ENCODE measurements at places on chromosomes 7 and 10. TPM values are rescaled to one million over a fixed set of nuclear protein-coding genes. Genes with fewer than 3 reads are reported as not detected.

DNA sequence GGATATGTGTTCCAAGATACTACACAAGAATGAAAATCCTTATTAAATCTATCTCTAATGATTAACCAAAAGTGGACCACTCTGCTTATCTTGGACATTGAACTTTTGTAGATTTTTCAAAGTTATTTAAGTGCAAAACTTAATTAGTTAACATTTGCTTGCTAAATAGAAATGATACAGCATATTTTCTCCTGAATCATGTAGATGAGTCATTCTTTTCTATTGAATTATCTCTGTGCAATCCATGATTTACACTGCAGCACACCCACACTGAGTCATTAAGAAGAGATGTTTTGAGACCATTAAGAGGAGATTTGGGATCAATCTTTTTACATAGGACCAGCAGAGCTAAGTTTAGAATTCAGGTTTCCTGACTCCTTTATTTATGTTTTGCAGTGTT, 6.6 kb upstream of the ABCC2 start:
- DNase-seq: no peak

- no peak for DNase-seq
Measured at GRCh38 chr7:70782796-70783195, 349.1 kb upstream of the GALNT17 start.

- DNase-seq: peak; percentile 72
Measured at GRCh38 chr7:39746103-39746819, 122.9 kb downstream of the RALA start.

GRCh38 chr10:22381262-22381661, 36.0 kb downstream of the SPAG6 start:
- no peak for DNase-seq

LIPJ gene
- total RNA-seq: not detected

DNA sequence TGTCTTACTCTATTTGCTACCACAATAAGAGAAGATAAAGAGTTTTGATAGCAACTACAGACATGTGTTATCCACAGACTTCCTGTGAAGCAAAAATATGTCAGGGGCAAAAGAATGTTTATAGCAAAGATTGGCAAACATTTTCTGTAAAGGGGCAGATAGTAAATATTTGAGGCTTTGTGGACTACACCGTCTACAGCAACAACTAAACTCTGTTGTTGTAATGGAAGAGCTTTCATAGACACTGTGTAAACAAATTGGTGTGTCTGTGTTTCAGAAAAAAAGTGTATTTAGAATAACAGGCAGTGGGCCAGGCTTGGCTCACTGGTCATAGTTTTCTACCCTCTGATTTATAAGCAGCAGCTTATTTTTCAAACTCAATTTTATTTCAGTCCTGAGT, 521.4 kb downstream of the ANKRD7 start:
- DNase-seq: no peak

GRCh38 chr7:129741743-129742213, 130.3 kb downstream of the NRF1 start:
- no peak for DNase-seq

DNA sequence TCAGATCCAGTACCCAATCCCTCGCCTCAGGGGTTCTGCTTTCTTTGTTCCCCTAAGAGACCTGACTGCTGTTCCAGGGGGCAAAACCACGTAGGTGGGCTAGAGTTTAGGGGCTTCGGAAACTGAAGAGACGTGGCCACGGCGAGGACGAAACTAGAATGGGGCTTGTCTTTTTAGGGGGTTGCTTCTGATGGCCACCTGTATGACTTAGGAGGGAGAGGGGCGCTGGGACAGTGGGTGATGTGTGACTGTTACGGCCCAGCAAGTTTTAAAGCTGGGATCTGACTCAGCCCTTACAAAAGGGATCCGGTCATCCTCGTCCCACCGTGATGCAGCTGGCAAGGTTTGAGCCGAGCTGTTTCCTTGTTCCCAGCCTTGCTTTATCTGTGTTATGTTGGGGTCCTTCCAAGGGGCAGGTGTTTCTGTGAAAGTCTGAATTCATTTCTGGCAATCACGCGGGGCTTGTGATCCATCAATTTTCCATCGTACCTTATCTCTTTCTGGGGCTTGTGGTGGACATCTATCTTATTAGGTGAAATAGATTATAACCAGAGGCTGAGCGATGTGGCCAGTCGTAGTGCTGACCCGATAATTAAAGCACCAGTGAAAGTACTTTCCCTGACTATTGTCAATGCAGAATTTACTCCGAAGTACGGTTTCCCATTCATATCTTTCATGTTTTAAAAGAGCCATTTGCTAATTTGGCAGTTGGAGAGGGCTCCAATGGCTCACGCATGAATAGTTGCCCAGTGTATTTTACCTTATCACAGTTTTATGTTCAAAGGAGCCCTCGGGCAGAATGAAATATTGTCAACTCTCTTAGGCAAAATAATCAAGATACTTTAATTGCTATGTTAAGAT, 830 bp downstream of the MET start:
- no peak for DNase-seq

- DNase-seq: no peak
Measured at GRCh38 chr7:38142736-38143135, 35.3 kb upstream of the STARD3NL start.

GRCh38 chr10:47156873-47157272, 143.1 kb upstream of the GDF10 start:
- DNase-seq: no peak

GRCh38 chr7:107441581-107442422, 28.1 kb upstream of the GPR22 start:
- no peak for DNase-seq

GRCh38 chr10:29998142-29998808, 61.1 kb downstream of the JCAD start:
- DNase-seq: peak; percentile 75

GRCh38 chr7:18210377-18210776, 182.7 kb upstream of the PRPS1L1 start:
- no peak for DNase-seq

GRCh38 chr7:92714280-92714679, 122.1 kb downstream of the CDK6 start:
- DNase-seq: no peak

DNA sequence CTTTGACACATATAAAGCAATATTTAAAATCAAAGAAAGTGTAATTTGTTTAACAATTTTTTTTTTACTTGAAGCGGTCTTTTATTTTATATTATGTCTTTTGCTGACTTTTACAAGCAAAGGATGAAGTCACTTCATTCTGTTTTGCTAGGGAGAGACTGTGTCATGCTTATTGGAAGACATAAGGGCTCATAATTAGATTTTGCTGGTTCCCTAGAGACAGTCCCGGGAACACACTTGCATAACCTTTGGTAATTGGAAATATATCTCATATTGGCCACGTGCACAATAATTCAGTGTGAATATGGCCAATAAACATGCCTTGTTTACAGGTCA, 448 bp upstream of the NET1 start:
- no peak for DNase-seq

- no peak for DNase-seq
Measured at GRCh38 chr10:33252324-33252723, 82.1 kb downstream of the NRP1 start.

RBM17 gene
- 92.5 TPM for total RNA-seq

VPS37D gene
- total RNA-seq: 1.4 TPM

- no peak for DNase-seq
Measured at GRCh38 chr7:71255537-71256178, 123.7 kb downstream of the GALNT17 start.

DNA sequence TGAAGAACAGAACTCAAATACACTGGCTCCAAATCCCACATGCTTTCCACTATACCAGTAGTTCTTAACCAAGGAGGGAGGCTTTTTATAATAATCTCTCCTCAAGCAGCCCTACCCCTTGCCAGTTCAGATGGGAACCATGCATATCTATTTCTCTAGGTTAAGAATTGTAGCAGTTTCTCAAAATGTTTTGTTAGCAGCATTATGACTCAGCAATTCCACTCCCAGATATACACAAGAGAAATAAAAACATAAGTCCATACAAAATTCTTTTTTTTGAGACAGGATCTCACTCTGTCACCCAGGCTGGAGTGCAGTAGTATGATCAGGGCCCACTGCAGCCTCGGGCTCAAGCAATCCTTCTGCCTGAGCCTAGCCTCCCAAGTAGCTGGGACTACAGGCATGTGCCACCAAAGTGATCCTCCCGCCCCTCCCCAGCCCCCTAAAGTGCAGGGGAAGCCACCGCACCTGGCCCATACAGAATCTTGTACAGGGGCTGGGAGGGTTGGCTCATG, 18.1 kb downstream of the YWHAG start:
- no peak for DNase-seq

- no peak for DNase-seq
Measured at GRCh38 chr10:117204316-117204715, 7.0 kb downstream of the KCNK18 start.

ACTR3C gene
- total RNA-seq: 20.1 TPM

GNG11 gene
- total RNA-seq: 22.6 TPM

GARIN1A gene
- total RNA-seq: 2.1 TPM

DNA sequence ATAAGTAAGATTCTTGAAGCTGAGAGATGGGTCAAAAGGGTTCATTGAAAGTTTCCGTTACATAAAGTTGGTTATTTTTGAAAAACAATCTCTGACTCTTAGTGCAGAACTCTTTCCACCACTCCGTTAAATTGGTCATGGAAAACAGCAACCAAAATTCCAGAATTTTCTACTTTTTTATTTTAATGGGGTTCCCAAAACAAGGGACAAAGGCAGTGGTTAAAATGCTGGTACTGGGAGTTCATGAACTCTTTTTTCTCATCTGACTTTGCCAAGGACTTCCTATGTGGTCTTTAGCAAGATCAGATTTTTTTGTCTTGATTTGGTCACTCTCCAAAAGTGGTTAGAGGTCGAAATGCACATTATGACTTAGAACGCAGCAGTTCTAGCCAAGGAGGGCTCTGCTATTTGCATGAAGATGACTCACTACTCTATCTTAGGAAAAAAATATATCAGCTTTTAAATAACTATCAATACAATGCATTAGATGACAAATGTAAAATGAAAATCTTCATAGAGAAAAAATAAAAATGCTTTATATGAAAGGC, 145.7 kb downstream of the REEP3 start:
- no peak for DNase-seq

GRCh38 chr10:101451261-101451660, 97.3 kb downstream of the BTRC start:
- DNase-seq: no peak

DNA sequence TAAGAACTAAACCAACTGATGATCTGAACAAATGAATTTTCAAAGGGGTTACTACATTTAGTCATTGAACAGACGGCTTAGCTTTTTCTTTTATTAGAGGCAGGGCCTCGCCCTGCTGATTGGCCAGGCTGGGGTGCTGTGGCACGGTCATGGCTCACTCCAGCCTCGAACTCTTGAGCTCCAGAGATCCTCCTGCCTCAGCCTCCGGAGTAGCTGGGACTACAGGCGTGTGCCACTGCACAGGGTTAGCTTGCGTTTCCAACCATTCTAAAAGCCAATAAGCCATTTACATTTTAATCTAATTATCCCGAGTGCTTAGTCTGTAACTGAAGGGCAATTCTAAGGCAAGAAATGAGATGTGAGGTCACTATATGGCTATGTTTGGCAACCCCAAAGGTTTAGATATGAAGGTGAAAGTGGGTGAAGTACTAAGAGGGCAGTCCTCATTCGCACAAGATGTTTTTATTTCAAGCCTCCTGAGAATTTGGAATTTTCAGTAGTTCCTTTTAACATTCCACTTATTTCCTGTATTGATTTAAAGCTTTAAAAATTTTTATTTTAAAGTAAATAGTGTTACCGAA, 1.6 kb upstream of the CDK13 start:
- no peak for DNase-seq

DNA sequence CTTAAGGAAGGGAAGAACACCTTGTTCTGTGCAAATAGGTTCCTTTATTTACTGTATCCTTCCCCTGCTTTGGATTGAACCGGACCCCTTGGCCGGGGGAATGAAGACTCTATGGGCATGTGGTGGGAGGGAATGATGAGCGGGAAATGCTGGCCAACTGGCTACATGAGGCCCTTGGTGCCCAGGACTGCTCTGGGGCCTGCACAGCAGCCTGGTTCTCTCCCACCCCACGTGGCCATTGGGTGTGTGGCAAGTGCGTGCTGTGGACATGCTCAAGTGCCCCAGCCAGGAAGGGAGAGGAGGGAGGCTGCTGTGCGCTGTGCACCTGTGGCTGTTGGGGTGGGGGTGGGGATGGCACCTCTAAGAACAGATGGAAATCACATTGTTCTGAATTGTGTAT, 917.0 kb upstream of the GHITM start:
- DNase-seq: no peak

DNA sequence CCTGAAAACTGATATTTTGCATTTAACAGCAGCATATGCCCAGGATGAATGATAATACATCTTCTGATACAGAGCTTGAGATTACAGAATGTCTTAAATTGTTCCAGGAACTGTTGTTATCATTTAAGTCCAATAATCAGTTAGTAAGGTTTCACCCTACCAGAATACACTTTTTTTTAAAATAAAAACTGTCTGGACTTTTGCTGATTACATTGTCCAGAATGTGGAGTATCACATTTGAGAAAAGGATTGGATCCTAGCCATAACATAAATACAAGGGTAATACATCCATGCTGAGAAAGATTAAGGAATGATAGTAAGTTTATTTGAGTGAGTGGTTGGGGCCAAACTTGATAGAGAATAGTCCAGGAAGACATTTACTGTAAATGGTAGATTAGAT, 71.0 kb downstream of the SEPTIN7 start:
- no peak for DNase-seq

DNA sequence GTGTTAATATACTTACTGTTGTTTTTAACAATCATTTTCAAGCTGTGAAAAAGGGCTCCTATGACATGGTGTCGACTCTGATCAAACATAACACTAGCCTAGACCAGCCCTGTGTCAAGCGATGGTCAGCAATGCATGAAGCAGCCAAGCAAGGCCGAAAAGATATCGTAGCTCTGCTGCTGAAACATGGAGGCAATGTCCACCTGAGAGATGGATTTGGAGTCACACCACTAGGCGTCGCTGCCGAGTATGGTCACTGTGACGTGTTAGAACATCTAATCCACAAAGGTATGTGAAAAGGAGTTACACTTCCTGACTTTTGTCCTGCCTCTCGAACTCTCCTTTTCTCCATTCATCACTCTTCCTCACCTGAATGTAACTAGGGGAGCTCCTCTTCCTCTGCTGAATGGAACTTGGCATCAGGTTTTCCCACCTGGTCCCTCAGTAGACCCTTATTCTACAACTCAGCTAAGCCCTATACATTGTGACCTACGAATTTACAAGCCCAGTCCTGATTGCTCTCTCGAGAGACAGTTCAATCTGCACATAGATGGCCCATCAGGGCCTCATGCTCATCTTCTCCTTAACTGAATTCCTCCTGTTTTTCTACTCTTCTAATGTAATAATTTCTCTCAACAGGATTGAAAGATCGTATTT, 23.0 kb downstream of the ASB15 start:
- DNase-seq: peak; percentile 67

GRCh38 chr10:25017154-25017590, 760 bp downstream of the THNSL1 start:
- DNase-seq: no peak

FLNC gene
- total RNA-seq: 7.7 TPM

DNA sequence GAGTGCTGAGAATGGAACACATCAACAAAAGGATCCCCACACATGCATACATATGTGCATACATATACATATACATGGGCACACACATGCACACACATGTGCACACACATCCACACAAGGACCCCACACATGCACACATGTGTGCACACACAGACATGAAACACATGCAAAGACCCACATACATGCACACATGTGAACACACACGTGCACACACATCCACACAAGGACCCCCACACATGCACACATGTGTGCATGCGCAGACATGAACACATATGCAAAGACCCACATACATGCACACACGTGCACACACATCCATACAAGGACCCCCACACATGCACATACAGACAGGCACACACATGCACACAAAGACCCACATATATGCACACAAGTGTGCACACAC, 104.4 kb upstream of the ADARB2 start:
- no peak for DNase-seq

CLEC5A gene
- total RNA-seq: 10.6 TPM

PSD gene
- total RNA-seq: 3.5 TPM

Measured in upper lobe of right lung (tissue), 1 donor.